Stimulated activated CD4-positive, alpha-beta T cell treated with anti-CD3 and anti-CD28 coated beads, TNF-alpha, amount 100 ng/mL, for 1 hour (primary cell): ENCODE measurements at places on chromosomes 4 and X.

- no peak for DNase-seq
Measured at GRCh38 chrX:38961936-38962335, 160.7 kb downstream of the MID1IP1 start.

- no peak for DNase-seq
Measured at GRCh38 chr4:108763226-108763593, 357 bp upstream of the ETNPPL start.

DNA sequence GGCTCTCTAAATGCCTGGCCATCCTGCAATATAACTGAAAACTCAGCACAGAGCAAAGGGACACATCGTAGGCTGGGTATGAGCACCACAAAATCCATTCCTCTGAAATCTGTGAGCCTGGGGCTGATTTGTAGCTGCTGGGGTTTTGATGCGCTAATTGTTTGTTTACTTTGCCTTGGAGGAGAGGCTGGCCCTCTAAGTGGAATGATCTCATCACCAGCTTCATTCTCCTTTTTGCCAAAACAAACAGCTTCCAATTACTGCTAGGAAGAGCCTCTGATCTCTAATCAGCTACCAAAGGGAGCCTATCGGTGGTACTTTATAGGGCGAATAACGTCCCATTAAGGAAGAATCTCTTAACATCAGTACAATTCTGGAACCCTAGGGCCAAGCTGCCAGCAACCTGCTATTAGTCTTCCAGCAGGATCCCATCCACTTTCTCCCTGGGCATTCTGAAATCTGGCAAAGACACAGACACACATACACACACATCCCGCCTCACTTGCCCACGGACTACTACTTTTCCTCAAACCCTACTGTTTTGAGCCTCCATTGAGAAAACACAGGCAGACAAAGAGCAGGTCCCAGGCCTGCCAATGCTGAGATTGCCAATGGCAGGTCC, 5.8 kb downstream of the ANOS1 start:
- DNase-seq, result no peak

DNA sequence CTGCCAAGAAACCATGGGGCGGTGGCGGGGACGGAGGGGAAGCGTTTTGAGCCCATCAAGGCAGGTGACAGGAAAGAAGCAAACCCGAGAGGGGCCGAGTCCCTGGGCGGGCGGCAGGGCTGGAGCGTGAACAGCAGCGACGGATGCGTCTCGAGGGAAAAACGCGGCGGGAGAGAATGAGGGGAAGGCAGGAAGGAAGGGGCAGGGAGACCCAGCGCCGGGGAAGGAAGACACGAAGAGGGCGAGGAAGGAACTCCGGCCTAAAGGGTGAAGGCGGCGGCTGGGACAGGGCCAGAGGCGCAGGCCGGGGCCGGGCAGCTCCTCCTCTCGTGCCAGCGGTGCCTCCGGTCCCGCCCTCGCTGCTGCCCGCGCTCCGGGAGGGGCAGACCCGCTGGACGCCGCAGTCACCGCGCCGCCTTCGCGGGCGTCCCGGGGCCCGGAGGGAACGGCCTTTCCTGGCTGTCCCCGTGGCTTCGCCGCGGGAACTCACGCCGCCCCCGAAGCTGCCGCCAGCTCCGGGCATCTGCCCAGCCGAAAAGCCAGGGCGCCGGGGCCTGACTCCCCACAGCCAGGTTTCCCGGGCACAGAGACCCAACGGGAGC, 751 bp upstream of the RGS12 start:
- no peak for DNase-seq

DNA sequence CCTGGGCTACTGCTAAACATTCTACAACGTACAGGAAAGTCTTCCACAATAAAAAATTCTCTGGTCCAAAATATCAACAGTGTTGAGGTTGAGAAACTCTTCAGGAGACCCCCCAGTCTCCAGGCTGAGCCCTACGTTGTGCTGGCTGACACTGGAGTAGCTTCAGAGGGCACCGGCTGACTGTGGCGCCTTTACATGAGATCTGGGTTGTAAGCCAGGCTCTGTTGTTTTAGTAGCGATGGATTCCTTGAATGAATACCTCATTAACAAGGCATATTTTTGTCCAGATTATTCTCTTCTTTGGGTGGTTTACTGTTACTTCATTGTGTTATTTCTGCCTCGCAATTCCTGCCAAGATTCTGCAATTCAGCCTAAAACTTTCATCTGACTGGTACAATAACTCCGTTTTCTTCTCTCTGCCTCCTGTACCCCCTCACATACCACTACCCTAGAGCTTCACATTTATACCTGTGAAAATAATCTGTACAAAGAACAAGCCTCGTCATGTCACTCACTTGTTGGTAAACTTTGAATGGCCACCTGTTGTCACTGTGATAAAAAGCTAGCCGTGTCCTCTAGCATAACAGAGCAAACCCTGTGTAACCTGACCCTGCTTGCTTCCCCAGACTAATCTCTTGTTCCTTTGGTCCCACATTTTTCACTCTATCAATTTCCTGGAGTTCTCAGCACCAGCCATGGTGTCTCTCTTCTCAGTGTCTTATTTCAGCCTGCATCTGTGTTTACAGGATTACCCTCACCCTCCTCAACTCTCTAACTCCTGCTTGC, 1476.1 kb upstream of the TENM3 start:
- no peak for DNase-seq

GRCh38 chr4:1603413-1604135, 80.5 kb downstream of the FAM53A start:
- no peak for DNase-seq
